Ovary (tissue), 10 donors: ENCODE measurements at places on chromosomes 6 and 20. TPM values are rescaled to one million over a fixed set of nuclear protein-coding genes. Genes with fewer than 3 reads are reported as not detected.

DNA sequence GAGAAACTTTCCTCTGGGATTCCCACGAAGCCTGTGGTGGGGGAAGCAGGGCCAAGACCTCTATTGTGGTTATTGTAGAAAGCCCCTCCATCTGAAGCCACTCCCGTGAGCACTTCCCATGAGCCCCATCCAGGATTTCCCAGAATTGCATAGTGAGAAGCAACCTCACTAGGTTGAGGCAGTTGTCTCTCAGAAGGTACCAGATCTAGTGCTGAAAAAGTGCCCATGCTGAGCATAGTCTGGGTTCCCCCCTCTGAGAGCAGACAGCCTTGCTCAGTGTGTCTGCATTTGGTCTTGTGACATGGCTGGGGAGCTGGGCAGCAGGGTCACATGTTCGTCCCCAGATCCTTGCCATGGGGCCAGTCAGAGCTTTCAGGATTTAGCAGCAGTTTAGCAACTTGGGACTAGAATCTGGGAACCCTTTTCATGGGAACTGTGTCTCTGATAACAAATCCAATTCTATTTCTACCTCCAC, 38.6 kb downstream of the SLC9A8 start:
- H3K27me3 ChIP-seq: no peaks in the 10 kb centered on the region
- no peak overlapping the region for H3K27ac ChIP-seq

DNA sequence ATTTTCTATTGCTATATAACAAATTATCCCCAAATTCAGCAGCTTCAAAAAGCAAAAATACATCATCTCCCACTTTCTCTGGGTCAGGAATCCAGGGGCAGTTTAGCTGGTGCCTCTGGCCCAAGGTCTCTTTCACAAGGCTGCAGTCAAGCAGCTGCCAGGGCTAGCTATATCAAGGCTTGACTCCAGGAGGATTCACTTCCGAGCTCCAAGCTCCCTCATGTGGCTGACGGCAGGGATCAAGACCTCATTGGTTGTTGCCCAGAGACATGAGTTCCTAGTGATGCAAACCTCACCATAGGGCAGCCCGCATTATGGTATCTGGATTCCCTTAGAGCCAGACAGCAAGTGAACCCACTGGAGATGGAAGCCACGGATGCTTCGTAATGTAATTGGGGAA, 1.3 kb upstream of the VNN1 start:
- no peak for DNase-seq
- H3K36me3 ChIP-seq: no peaks in the 10 kb centered on the region
- no peak overlapping the region for H3K4me3 ChIP-seq
- no peak overlapping the region for H3K27ac ChIP-seq

GRCh38 chr6:159815410-159815809, 15.3 kb downstream of the PNLDC1 start:
- no peak overlapping the region for H3K4me3 ChIP-seq
- H3K36me3 ChIP-seq: no peaks in the 10 kb centered on the region
- no peak for DNase-seq
- H3K27me3 ChIP-seq: no peaks in the 10 kb centered on the region
- H3K4me1 ChIP-seq: no peaks in the 10 kb centered on the region

GRCh38 chr6:44940367-44940766, 387.8 kb upstream of the RUNX2 start:
- H3K4me3 ChIP-seq: no peak overlapping the region
- no peak overlapping the region for H3K27ac ChIP-seq
- no peaks in the 10 kb centered on the region for H3K36me3 ChIP-seq
- H3K27me3 ChIP-seq: no peaks in the 10 kb centered on the region
- DNase-seq: no peak
- H3K4me1 ChIP-seq: no peaks in the 10 kb centered on the region

CEP250 gene
- 24.4 TPM for total RNA-seq

DNA sequence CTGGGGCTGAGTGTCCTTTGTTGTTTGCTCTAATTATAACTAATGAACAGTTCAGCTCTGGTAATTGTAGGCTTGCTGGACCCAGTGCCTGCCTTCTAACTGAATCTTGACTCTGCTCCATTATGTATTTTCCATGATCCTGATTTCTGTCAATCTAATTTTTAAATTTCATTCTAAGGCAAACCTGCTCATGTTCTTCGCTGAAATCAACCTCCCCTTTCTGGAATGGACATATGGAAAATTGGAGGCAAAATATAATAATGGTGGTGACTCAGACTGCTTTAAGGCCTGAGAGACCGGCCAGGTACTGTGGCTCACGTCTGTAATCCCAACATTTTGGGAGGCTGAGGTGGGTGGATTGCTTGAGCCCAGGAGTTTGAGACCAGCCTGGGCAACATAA, 182.7 kb upstream of the AKAP12 start:
- no peak overlapping the region for H3K4me3 ChIP-seq
- peaks cover 5% of the 10 kb centered on the region for H3K4me1 ChIP-seq
- H3K36me3 ChIP-seq: no peaks in the 10 kb centered on the region
- H3K27ac ChIP-seq: peak overlapping the region; percentile 18
- DNase-seq: no peak

GRCh38 chr6:1984346-1984994, 260.9 kb downstream of the GMDS start:
- no peak overlapping the region for H3K4me3 ChIP-seq
- H3K36me3 ChIP-seq: no peaks in the 10 kb centered on the region
- no peak for DNase-seq
- no peaks in the 10 kb centered on the region for H3K4me1 ChIP-seq
- H3K27ac ChIP-seq: no peak overlapping the region
- no peaks in the 10 kb centered on the region for H3K27me3 ChIP-seq
